ENCODE measurements at places on chromosomes 3 and 15.

DNA sequence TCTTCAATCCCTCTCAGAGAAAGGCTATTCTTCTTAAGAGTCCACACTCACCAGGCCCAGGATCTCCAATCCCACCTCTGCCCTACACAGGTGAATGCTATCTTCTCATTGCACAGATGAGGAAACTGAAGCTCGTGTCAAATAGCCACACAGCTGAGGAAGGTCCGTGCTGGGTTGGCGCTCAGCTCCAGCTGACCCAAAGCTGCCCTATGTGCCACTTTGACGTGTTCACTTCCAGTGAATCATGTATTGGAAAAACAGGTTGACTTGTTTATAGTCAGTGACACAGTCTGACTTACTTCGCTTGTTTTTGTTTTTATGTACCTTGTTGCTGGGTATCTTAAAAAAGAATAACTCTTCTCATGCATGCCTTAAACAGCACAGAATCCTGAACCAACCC, 32.4 kb upstream of the ALDH1A3 start:
- H3K27ac ChIP-seq: no peak overlapping the region
- H3K4me3 ChIP-seq: no peak overlapping the region
- DNase-seq: no peak
- H3K4me1 ChIP-seq: peaks cover 19% of the 10 kb centered on the region
- H3K27me3 ChIP-seq: no peaks in the 10 kb centered on the region

DNA sequence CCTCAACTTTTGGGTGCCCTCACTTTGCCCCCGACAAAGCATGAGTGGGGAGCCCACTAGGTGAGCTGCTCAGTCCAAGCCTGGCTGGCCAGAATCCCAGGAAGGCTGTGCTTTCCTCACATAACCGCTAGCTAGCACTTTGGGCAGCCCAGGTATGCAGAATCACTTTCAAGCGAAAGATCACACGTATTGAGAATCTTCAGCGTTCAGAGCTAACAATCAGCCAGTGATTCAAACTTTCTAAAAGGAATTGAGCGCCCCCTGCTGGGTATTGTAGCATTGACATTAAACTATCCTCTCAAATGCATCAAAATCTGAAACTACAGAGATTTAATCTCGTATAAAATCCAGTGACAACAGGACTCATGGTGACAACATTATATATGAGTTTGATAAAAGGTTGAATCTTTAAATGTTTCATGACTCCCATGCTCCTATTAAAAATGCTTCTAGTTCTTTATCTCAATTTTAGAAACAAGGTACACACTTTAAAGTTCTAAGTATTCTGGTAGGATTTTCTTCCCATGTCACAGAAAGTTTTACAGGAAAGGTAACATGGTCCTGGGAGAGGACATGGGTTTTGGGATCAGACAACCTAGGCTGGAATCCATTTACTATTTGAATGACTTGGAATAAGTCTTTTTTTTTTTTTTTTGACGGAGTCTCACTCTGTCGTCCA, 11.8 kb downstream of the ANAPC13 start:
- peaks cover 42% of the 10 kb centered on the region for H3K4me1 ChIP-seq
- no peak for DNase-seq
- no peak overlapping the region for H3K4me3 ChIP-seq
- peak overlapping the region; percentile 22 for H3K27ac ChIP-seq
- H3K27me3 ChIP-seq: no peaks in the 10 kb centered on the region

GRCh38 chr15:65833501-65834205, 35.6 kb upstream of the RAB11A start:
- peak overlapping the region; percentile 95 for H3K27ac ChIP-seq
- peaks cover 8% of the 10 kb centered on the region for H3K27me3 ChIP-seq
- DNase-seq: no peak
- no peaks in the 10 kb centered on the region for H3K36me3 ChIP-seq

DNA sequence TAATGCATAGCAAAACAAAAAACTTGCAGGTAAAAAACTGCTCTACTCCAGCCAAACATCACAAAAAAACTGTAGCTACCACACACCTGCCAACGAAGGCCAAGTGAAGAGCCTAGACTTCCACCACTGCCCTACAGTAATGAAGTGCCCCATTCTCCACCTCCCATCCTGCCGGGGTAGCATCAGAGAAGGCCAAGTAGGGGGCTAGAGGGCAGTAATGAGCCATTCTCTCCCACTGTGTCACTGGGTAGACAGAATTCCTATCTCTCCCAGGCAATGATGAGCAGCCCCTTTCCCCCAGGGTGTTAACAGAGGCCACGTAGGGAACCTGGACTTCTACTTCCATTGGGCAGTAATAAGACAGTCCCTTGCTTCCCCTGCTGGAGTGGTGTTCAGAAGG, 9.5 kb downstream of the SEC22C start:
- no peak overlapping the region for H3K4me3 ChIP-seq
- H3K36me3 ChIP-seq: peaks cover 23% of the 10 kb centered on the region
- peaks cover 2% of the 10 kb centered on the region for H3K4me1 ChIP-seq
- DNase-seq: no peak
- no peak overlapping the region for H3K27ac ChIP-seq
- H3K27me3 ChIP-seq: no peaks in the 10 kb centered on the region

GRCh38 chr3:86967062-86967461, 23.9 kb downstream of the VGLL3 start:
- no peak overlapping the region for H3K4me3 ChIP-seq
- peak overlapping the region; percentile 32 for H3K27ac ChIP-seq
- no peak for DNase-seq

- no peaks in the 10 kb centered on the region for H3K27me3 ChIP-seq
- peaks cover 22% of the 10 kb centered on the region for H3K4me1 ChIP-seq
- H3K36me3 ChIP-seq: no peaks in the 10 kb centered on the region
- DNase-seq: no peak
- H3K27ac ChIP-seq: no peak overlapping the region
Measured at GRCh38 chr3:150379469-150379868, 28.6 kb upstream of the TSC22D2 start.

GRCh38 chr15:92409006-92409405, 15.3 kb downstream of the ST8SIA2 start:
- H3K36me3 ChIP-seq: peaks cover 2% of the 10 kb centered on the region
- DNase-seq: no peak
- H3K4me3 ChIP-seq: no peak overlapping the region
- no peaks in the 10 kb centered on the region for H3K27me3 ChIP-seq
- peaks cover 12% of the 10 kb centered on the region for H3K4me1 ChIP-seq
- H3K27ac ChIP-seq: no peak overlapping the region

All from chondrocyte (in vitro differentiated cells).